Renal pelvis (tissue), 12 donors: ENCODE measurements at places on chromosomes 1 and 21.

- no peak for DNase-seq
Observed at GRCh38 chr21:44364151-44365053, 11.0 kb downstream of the TRPM2 start.

GRCh38 chr1:211647711-211648121 is 27.7 kb downstream of the NEK2 start:
- no peak for DNase-seq

DNA sequence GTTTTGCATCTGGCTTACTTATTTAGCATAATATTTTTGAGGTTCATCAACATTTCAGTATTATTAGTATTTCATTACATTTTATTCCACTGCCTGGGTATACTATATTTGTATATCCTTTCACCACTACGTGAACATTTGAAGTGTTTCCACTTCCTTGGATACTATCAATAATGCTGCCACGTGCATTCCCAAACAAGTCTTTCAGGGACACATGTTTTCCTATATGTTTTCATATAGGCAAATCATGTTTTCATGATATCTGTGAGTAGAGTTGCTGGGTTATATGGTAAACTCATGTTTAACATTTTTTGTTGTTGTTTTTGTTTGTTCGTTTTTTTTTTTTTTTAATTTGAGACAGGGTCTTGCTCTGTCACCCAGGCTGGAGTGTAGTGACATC is 380.1 kb downstream of the OMA1 start:
- DNase-seq: no peak

DNA sequence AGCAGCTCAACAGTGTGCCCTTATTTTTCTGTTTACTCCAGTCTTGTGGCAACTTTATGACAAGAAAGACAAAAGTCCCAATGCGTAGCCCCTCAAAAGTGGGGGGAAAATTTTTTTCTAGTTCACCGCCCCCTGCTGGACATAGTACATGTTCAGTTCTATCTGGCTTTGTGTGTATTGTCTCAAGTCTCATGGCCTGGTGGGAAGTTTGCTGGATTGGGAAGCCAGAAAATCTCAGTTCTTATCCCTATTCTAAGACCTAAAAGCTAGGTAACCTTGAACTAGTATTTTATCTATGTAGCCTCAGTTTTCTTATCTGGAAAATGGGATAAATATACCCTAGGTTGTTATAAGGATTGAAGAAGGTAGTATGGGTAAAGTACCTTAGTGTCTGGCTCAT is 55.8 kb upstream of the LDLRAP1 start:
- DNase-seq: no peak

- no peak for DNase-seq
Observed at GRCh38 chr1:198185759-198186158, 29.0 kb downstream of the NEK7 start.

DNA sequence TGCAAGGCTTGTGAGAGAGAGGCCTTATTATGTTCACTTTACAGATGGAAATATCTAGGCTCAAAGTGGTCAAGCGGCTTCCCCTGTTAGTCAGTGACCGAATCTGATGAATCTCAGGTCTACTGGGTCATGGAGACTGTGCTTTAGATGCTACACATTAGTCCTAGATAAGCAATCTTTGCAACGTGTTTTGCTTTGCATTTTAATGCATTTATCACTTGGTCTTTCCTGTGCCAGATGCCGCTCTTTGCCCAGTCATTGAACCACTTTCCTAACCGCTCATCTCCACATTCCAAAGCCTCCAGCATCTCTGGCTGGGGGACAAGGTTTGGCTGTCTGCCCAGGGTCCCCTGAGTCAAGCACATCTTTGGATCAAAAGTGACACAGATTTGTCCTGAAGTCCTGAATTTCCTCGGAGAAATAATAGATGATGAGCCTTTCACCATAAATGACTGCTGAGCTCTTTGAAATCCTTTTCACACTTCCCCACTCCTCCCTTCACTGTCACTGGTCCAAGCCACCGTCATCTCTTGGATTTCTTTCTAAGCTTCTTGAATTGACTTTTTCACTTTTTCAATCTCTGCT is 96.0 kb upstream of the USP24 start:
- no peak for DNase-seq

- no peak for DNase-seq
Observed at GRCh38 chr21:30332681-30333080, 4.8 kb downstream of the KRTAP27-1 start.

DNA sequence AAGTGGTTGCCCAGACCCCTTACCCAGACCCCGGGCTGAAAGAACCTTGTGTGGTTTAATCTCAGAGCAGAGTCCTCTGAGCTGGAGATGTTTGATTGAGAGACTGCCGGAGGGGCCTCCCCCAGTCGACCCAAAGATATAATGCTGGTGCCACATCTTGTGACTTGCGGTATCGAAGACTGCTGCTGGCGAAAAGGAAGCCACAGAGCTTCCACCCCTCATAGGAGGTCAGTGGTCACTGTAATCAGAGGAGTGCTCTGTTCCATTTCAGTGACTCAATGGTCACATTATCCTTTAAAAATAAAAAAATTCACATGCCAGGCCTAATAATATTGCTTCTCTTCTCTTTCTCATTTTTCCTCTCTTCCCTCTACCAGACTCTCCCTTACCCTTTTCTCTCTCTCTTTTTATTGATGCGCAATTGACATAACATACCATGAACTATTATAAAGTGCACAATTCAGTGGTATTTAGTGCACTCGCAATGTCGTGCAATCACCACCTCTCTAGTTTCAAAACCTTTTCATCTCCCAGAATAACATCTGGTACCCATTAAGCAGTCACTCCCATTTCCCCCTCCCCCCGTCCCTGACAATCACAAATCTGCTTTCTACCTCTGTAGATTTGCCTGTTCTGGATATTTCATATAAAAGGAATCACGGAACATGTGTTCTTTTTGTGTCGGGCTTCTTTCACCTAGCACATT is 52.6 kb upstream of the LYST start:
- DNase-seq: no peak

- no peak for DNase-seq
Observed at GRCh38 chr1:222087221-222087920, 345.5 kb upstream of the DUSP10 start.

GRCh38 chr1:48200166-48200900 is 22.2 kb upstream of the SLC5A9 start:
- DNase-seq: no peak

DNA sequence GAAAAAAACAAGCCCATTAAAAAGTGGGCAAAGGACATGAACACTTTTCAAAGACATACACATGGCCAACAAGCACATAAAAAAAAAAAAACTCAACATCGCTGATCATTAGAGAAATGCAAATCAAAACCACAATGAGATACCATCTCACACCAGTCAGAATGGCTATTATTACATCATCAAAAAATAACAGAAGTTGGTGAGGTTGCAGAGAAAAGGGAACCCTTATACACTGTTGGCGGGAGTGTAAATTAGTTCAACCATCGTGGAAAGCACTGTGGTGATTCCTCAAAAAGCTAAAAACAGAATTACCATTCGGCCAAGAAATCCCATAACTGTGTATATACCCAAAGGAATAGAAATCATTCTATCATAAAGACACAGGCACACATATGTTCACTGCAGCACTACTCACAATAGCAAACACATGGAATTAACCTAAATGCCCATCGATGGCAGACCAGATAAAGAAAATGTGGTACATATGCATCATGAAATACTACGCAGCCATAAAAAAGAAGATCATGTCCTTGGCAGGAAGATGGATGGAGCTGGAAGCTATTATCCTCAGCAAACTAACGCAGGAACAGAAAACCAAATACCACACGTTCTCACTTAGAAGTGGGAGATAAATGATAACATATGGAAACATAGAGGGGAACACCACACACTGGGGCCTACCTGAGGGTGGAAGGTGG is 70.1 kb downstream of the INTS7 start:
- DNase-seq: no peak
